ENCODE measurements at places on chromosomes 12 and 14. TPM values are rescaled to one million over a fixed set of nuclear protein-coding genes. Genes with fewer than 3 reads are reported as not detected.

SUOX gene
- total RNA-seq, result 28.1 TPM

IFT81 gene
- total RNA-seq, result 8.1 TPM

RHOJ gene
- total RNA-seq, result 18.3 TPM

PPM1H gene
- 8.3 TPM for total RNA-seq

- DNase-seq, result no peak
These were observed 2.1 kb downstream of the PRPH start for GRCh38 chr12:49296836-49297694.

GRCh38 chr12:75437564-75437963, 43.0 kb upstream of the GLIPR1 start:
- DNase-seq, result no peak

GRCh38 chr14:53964249-53964648, 7.6 kb upstream of the BMP4 start:
- no peak for DNase-seq

DNA sequence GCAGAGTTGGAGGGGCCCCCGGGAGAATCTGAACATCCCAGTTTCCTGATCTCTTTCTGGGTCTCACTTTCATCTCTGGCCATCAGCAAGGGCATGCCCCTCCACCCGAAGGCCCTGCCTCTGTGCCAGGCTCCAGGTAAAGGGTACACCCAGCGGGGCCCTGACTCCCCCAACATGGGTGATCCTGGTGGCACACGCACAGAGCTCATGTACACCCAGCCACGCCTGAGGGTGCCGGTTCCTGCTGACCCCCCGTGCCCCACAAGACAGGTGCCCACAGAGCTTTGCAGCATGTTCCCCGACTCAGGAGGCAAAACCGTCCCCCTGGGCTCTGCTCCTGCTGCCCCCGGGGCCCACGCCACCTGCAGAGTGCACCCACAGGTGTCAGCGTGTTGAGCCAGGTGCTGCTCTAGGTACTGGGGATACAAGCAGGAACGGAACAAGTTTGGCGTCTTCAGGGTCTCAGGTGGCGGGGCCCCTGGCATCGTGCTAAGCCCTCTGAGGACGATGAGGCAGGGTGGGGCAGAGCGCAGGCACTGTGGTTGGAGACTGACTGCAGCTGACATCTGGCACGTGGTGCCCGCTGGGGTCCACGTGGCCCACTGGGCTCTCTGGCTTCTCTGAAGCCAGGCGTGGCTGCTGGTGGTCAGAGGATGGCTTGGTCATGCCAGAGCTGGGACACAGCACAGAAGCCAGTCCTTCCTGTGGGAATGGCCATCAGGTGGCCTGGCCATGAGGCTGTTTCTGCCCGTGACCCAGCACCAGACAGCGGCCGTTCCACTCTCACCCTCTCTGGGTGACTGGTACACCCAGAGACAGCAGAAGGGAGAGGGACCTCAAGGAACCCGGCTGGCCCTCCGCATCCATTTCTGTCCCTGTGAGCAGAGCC, 13.8 kb downstream of the BAG5 start:
- DNase-seq, result peak; percentile 60

DNA sequence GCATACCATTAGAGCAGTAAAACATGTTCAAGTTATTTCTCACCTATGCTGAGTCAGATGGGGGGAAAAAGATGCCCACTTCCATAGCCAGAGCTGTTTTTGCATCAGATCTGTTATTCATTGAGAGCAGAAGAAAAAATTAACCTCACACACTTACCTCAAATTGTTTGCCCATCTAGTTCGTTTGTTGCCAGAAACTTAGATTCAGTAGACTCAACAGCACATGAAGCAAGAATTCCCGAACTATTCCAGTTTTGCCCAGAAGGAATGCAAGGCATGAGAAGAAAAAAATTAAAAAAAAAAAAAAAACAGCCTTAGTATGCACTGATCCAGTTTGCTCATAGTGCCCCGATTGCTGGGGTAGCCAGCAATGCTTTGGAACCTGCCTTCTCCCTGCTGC, 12.4 kb upstream of the DPF3 start:
- DNase-seq, result no peak

DNA sequence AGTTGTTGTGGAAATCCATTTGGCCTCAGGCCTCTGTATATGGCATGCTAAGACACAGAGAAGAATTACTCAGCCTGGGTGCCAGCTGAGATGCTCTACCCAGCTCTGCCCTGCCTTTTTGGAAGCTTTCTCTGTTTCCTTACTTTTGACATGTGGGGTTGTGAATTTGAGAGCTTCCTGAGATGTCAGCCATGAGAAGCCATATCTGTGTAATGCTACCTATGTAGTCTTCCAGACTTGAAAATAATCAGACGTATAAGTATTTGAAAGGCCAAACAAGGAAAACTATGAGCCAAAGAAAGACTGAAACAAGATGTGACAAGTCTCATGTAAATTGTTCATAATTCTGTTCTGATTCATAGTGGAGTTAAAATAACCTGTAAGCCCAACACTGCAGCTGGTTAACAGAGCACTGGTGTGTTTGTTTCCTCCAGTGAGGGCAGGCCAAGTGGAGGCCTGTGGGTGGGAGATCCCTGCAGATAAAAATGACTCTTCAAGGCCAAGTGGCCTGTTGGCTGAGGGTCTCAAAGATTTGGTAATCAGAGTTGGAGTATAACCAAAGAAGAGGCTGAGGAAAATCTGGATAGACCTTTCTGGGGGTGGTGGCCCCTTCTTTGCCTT, 94.0 kb downstream of the TMX1 start:
- no peak for DNase-seq

- DNase-seq, result no peak
These were observed 140.9 kb downstream of the EFCAB11 start for GRCh38 chr14:89813617-89814031.

GRCh38 chr14:104562606-104563005, 17.0 kb upstream of the C14orf180 start:
- peak; percentile 52 for DNase-seq

GRCh38 chr12:4825011-4825858, 84.5 kb upstream of the KCNA1 start:
- no peak for DNase-seq
